Omental fat pad (tissue), 4 donors: ENCODE measurements at places on chromosomes 2 and 18.

GRCh38 chr18:79870301-79871025 lies 72.7 kb downstream of the KCNG2 start:
- DNase-seq = no peak

GRCh38 chr2:127953849-127954248 lies 68.1 kb upstream of the AMMECR1L start:
- no peak for DNase-seq

GRCh38 chr2:173037245-173038120 lies 38.2 kb upstream of the MAP3K20 start:
- DNase-seq = no peak

DNA sequence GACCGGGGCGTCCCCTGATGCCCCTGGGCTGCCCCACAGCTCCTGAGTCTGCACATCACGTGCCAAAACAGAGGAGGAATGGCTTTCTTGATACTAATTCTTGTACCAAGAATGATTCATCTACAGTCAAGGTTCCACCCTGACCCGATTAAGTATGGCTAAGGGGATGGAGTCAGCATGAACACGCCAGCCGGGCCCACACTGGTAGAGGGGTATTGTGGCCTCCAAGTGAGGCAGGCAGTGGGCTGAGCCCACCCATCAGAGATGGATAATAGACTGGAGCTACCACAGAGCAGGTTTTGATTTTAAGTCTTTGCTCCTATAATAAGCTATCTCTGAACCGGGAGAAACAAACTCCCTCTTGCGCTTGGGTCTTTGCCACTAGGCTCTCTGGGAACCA lies 17.9 kb upstream of the GNAL start:
- no peak for DNase-seq

DNA sequence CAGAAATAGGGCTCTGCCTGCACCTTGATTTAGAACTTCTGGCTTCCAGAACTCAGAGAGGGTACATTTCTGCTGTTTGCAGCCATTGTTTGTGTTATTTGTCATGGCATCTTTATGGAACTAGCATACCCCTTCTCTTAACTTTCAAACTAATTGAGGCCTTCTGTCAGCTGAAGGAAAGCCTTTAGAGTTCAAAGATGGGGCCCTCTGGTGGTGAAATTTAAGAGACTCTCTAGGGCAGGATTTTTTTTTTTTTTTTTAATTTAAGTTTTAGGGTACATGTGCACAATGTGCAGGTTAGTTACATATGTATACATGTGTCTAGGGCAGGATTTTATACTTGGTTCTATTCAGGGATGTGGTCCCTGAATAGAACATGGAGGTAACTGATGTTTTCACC lies 260.6 kb upstream of the LINC00305 start:
- no peak for DNase-seq

- no peak for DNase-seq
Measured at GRCh38 chr18:62242955-62243354, 55.9 kb downstream of the RELCH start.

DNA sequence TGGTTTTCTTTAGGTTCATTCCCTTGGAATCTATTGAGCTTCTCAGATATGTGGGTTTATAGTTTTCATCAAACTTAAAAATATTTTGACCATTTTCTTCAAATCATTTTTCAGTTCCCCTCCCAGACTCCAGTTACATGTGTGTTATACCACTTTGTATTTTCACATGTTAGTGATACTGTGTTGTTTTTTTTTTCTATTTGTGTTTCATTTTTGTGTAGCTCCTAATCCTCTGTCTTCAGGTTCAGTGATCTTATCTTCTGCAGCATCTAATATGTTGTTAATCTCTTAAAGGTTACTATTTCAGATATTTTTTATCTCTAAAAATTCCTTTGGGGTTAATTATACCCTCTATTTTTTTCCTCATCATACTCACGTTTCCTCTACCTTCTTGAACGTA lies 51.2 kb downstream of the STRADB start:
- DNase-seq = no peak

DNA sequence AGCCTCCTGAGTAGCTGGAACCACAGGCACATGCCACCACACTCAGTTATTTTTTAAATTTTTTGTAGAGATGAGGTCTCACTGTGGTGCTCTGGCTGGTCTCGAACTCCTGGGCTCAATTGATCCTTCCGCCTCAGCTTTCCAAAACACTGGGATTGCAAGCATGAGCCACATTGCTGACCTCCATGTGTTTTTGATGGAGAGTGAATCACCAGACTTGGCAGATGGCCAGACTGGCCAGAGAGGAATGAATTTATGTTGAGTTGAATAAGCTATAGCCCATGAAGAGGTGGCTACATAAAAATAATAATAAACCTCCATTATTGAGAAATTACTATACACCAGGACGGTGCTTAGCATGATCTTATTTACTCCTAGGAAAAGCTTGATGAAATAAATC lies 91.5 kb downstream of the MREG start:
- DNase-seq = no peak

GRCh38 chr2:143632751-143633374 lies 503.6 kb downstream of the ARHGAP15 start:
- DNase-seq = no peak

- no peak for DNase-seq
Measured at GRCh38 chr2:38485734-38486133, 108.7 kb upstream of the ATL2 start.

GRCh38 chr2:74205596-74205995 lies 7.2 kb downstream of the MTHFD2 start:
- no peak for DNase-seq

- no peak for DNase-seq
Measured at GRCh38 chr2:38836791-38837190, 38.9 kb downstream of the DHX57 start.

- DNase-seq = no peak
Measured at GRCh38 chr2:136005462-136006196, 20.2 kb upstream of the DARS1 start.

- DNase-seq = no peak
Measured at GRCh38 chr2:43265001-43265400, 38.6 kb upstream of the ZFP36L2 start.

DNA sequence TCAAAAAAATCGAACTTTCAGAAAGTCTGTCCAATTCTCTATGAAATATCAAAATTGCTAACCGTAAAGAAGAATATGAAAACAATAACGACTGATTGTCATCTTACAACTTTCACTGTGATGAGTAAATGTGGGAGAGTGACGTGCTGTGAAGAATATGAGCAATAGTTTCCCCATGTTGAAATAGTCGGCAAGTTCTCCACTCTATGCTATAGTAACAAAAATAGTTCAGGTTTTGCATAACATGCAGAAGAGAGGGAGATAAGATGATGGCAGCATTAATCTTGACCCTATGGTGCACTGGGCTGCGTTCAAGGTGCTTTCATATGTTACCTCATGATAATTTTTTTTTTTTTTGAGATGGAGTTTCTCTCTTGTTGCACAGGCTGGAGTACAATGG lies 196.8 kb upstream of the CYRIA start:
- no peak for DNase-seq

DNA sequence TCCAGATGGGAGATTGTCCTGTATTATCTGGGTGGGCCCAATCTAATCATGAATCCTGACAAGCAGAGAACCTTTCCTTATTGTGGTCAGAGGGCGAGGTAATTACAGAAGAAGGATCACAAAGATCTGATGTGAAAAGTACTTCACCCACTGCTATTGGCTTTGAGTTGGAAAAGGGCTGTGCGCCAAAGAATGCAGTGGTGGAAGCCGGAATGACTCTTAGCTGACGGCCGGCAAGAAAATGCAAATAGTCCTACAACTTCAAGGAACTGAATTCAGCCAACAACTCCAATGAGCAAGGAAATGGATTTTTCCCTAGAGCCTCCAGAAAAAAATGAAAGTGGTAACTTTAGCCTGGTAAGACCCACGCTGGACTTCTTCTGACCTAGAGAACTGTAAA lies 67.3 kb downstream of the CTNNA2 start:
- no peak for DNase-seq

DNA sequence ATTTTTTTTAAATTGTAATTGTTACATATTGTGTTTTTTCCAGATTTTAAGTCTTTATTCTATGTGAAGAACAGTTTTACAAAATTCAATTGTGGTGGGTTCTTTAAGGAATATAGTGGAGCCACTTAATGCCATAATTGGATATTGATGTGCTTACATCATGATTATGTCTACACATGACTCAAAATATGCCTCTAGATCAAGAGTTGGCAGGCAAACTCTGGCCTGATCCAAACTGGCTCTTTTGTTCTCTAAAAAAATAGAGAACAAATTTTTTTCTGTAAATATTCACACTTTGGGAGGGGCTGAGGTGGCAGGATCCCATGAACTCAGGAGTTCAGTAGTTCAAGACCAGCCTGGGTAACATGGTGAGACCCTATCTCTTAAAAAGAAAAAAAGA lies 8.3 kb downstream of the EHBP1 start:
- no peak for DNase-seq

DNA sequence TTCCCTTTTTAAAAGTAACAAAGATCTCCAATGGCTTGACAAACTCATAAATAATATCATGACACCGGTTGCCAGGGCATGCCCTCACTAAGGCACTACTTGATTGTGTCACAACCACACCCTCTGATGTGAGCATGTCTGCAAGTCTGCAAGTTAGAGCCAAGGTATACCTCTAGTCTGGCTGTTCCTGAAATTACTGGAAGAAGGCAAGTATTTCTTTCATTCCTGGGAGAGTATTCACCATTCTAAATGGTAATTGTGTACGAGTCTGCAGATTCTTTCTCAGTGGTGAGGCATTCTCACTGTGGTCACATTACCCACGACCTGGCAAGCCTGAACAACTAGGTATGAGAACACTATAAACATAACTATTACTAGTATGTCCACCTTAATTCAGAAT lies 25.7 kb upstream of the RNU4ATAC start:
- DNase-seq = no peak

DNA sequence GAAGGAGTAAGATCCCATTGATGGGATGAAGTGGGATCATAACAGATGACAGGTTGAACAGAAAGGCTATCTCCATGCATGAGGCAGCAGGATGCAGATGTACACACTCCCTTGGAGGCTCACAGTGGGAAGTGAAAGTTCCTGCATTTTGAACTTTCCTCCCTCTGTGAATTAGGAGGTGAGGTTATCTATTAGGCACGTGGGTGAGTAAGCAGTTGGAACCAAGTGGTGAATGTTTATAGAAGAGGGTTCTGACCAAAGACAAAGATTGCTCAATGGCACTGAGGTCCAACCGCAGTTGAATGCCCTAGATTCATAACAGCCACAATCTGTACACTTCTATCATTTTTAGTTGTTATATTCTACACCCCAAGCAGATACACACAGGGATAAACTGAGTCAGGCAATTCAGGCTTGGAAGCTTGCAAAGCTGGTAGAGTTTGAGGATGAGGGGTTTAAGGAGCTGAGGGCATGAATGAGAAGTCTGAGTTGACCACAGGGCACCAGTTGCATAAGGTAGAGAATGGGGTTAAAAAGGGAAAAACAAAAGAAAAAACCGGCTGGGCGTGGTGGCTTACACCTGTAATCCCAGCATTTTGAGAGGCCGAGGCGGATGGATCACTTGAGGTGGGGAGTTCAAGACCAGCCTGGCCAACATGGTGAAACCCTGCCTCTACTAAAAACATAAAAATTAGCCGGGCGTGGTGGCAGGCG lies 7.1 kb upstream of the KCMF1 start:
- DNase-seq = no peak

DNA sequence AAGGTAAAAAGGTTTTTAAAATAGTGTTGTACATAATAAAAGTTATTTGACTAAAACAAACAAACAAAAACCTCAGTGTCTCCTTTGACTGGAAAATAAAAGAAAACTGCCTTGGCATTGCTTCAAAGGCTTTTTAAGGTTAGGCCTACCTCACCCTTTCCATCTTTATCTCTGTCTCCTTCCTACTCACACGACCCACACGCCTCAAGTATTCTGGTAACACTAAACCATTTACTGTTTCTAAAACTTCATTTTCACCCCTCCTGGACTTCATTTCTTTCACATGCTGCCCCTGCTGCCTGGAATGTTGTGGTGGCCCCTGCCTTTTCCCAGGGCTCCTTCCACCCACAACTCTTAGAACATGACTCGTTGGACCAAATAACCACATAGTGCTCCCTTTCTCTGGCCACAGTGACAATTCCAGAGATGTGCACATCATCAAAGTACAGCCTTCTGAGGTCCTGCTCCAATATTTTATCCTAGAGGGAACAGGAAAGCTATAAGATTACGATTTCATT lies 54.0 kb downstream of the ERBB4 start:
- no peak for DNase-seq

DNA sequence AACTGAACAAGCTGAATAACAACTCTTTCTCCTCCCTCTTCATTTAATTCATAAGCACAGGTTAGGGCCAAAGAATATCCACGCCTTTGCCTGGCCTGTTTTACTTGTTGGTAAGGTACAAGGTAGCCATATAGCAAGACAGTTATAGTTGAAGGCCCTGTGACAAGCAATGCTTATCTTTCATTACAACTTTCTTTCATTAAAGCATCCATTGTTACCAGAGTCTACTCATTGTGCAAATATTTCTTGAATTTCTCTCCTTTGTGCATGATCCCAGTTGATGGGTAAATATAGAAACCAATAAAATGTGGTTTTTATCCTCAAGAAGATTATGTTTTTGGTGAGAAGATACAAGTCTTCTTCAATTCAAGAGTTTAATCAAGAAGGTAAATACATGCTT lies 140.2 kb downstream of the UBE2E3 start:
- DNase-seq = no peak

- DNase-seq = no peak
Measured at GRCh38 chr2:151862700-151863099, 34.5 kb upstream of the ARL5A start.
